ENCODE measurements at places on chromosomes 3 and 15. TPM values are rescaled to one million over a fixed set of nuclear protein-coding genes. Genes with fewer than 3 reads are reported as not detected.

Gene SENP8
- 2.4 TPM for total RNA-seq

Gene LINS1
- 20.0 TPM for total RNA-seq

Gene ERC2
- 1.7 TPM for total RNA-seq

Gene CLRN1
- not detected for total RNA-seq

Gene DOCK3
- total RNA-seq, result 6.2 TPM

Gene THBS1
- 1,018 TPM for total RNA-seq

Gene XCR1
- total RNA-seq, result 0.27 TPM

Gene GABRR3
- not detected for total RNA-seq

Gene SHC4
- 74.2 TPM for total RNA-seq

Gene RGMA
- 47.1 TPM for total RNA-seq

Gene ILDR1
- total RNA-seq, result not detected

Gene B3GNT5
- total RNA-seq, result 30.3 TPM

Gene TLR9
- 1.1 TPM for total RNA-seq

Gene ATP13A5
- total RNA-seq, result not detected

Gene REC114
- total RNA-seq, result not detected

Gene PIERCE2
- total RNA-seq, result 0.85 TPM

Gene SKOR1
- 1.3 TPM for total RNA-seq

Gene TAGLN3
- total RNA-seq, result 0.62 TPM

Gene GREM1
- total RNA-seq, result 4.6 TPM

Gene SRGAP3
- total RNA-seq, result 14.4 TPM

Gene ZNF592
- 34.8 TPM for total RNA-seq

Gene PGBD4
- 1.9 TPM for total RNA-seq

Gene GPR149
- total RNA-seq, result not detected

Gene SATB1
- total RNA-seq, result 52.2 TPM

Gene ARHGEF3
- total RNA-seq, result 27.5 TPM

Gene EFCC1
- 1.6 TPM for total RNA-seq

Gene LSMEM2
- total RNA-seq, result 2.0 TPM

Gene CCDC54
- total RNA-seq, result not detected

Gene NUTM1
- not detected for total RNA-seq

Gene CSPG4
- total RNA-seq, result 57.5 TPM

Gene PTX3
- total RNA-seq, result 4.2 TPM

Gene ARPIN
- total RNA-seq, result 30.1 TPM

Gene CKMT1B
- total RNA-seq, result not detected

Gene PSTPIP1
- total RNA-seq, result 17.7 TPM

Gene DAZL
- not detected for total RNA-seq
